Psoas muscle (tissue), 8 donors: ENCODE measurements at places on chromosomes 16 and 17. TPM values are rescaled to one million over a fixed set of nuclear protein-coding genes. Genes with fewer than 3 reads are reported as not detected.

DNA sequence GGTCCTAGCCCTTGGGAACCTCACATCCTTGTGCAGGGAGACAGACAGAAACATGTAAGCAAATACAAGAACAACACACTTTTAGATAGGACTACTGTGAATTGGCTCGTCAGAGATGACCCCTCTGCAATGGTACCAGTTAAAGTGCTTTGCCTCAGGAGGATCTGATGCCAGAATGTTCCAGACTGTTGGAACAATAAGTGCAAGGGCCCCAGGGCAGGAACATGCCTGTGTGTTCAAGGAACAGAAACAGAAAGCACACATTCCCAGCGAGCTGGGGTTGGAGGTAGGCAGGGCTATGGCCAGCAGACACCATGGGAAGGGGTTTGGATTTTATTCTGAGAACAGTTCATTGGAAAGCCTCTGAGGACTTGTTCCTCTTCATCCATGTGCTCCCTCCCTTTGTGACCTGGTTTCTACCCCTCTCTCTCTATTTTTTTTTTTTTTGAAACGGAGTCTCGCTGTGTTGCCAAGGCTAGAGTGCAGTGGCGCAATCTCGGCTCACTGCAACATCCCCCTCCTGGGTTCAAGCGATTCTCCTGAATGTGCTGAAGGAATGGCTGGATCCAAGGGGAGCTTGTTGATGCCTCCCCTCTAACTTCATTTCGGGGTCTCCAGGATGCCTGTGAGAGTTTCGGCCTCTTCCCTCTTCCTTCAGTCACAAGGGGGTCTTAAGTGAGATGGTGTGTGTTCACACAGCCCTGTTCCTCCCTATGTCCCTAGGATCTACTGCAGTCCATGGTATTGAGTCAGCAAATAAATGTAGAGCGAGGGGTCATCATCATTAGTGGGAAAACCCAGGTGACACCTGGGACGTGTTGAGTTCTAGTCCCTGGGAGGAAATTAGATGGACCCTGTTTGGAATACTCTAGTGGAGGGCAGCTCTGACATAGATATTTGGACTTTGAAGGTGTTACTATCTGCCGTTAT lies 6.4 kb downstream of the STAT5A start:
- DNase-seq: no peak

The REXO5 gene
- 1.4 TPM for total RNA-seq

The CCL22 gene
- total RNA-seq: not detected

The GP1BA gene
- total RNA-seq: not detected

DNA sequence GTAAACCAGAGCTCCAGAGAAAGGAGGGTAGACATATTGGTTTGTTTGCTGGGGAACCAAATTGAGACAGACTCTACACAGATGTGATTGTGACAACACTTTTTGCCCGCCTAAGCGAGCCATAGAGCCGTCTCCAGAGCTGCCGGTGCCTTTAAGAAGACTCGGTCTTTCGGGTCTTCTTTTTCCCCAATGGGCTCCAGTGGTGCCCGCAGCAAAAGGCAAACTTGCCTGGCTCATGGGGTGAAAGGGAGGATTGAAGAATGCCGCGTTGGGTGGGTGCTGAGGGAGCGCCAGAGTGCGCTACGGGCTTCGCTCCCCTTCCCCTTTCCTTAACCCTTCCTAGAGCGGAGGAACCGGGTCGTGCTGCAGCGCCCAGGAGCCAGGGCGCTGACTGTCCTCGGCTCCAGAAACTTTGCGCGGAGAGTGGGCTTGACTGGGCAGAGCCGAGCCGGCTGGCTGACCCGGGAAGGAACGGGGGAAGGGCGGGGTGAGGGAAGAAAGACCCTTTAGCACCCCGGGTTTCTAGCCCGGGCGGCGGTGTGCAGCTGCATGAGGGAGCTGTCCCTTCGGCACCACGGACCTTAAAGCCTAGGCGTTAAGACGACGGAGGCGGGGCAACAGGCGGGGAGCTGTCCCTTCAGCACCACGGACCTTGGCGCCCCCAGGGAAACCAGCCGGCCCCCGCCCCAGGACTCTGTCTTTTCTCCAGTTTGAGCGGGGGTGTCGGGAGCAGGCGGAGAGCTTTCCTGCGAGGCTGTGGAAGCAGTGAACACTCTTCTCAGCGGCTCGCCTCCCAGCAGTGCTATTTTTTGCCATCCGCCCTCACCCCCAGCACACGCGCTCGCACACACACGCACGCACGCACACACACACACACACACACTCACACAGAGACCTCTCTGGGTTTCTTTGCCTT lies at the start of gene CACNG3:
Gene CACNG3 (plus strand): TSS at position 880 of the 916 bp plus-strand sequence. CDS start 420 bp downstream, outside the sequence.
- DNase-seq: no peak

The CDK5R1 gene
- total RNA-seq: 3.0 TPM

The CNTNAP4 gene
- 0.04 TPM for total RNA-seq
